Adrenal gland (tissue), 19 donors: ENCODE measurements at places on chromosomes 11 and 22. TPM values are rescaled to one million over a fixed set of nuclear protein-coding genes. Genes with fewer than 3 reads are reported as not detected.

Gene PHF21B
- polyA plus RNA-seq: 1.8 TPM

Gene CACNA1I
- 7.4 TPM for polyA plus RNA-seq

Gene OR4P4
- polyA plus RNA-seq: not detected

Gene ART5
- polyA plus RNA-seq: 0.13 TPM

Gene RFPL3
- not detected for polyA plus RNA-seq

Gene HTR3B
- polyA plus RNA-seq: not detected

Gene MAPK8IP2
- 5.0 TPM for polyA plus RNA-seq

Gene CLMP
- 5.1 TPM for polyA plus RNA-seq

Gene CEND1
- polyA plus RNA-seq: 14.5 TPM

Gene TPH1
- 0.11 TPM for polyA plus RNA-seq

Gene LRRC74B
- 0.32 TPM for polyA plus RNA-seq

Gene KCNQ1
- 158 TPM for polyA plus RNA-seq

Gene RTN4RL2
- polyA plus RNA-seq: 1.0 TPM

DNA sequence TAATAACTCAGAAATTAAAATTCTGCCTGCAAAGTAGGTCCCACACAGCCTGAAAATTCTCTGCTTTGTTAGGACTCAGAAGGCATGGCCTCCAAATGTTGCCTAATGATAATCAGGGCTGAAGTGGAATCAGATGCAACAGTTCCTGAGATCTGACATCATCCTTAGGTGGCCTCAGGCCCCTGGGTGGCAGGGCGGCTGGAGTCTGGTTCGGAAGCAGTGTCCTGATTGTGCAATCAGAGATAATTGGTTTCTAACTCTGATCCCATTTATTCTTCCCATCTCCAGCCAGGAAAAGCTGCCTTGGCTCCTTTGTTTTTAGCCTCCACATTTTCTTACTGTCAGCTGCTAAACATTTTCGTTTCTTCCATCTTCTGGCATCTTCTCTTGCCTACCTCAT lies 399.3 kb downstream of the OPCML start:
- H3K4me3 ChIP-seq: no peak overlapping the region
- no peaks in the 10 kb centered on the region for H3K4me1 ChIP-seq
- DNase-seq: no peak
- no peaks in the 10 kb centered on the region for H3K27me3 ChIP-seq
- H3K36me3 ChIP-seq: no peaks in the 10 kb centered on the region
- H3K27ac ChIP-seq: no peak overlapping the region

DNA sequence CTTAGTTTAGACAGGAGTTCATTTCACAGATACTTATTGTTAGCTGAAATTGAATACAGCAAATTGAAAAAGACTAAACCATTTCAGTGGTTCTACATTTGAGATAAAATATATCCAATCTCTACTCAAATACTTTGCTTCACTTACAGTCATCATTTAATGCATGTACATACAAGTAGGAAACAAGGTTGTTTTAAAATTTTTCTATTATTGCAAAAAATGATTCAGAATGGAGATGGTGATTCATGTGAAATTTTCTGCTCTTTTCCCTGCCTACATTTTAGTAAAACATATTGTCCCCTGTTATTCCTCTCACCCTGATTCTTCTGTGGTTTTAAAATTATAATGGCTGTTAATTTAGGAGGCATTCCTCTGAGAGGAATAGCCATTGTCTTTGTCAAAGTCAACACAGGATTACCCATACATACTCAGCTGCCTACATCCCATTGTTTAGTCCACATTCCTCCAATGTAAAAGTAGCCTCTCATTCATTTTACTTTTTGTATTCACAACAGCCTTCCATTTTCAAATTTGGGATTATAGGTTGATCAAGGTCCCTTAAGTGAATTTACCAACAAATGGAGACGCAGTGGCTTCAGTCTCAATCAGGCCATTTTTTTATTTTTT lies 60.1 kb downstream of the TRPC6 start:
- no peak overlapping the region for H3K4me3 ChIP-seq
- no peaks in the 10 kb centered on the region for H3K27me3 ChIP-seq
- no peaks in the 10 kb centered on the region for H3K4me1 ChIP-seq

DNA sequence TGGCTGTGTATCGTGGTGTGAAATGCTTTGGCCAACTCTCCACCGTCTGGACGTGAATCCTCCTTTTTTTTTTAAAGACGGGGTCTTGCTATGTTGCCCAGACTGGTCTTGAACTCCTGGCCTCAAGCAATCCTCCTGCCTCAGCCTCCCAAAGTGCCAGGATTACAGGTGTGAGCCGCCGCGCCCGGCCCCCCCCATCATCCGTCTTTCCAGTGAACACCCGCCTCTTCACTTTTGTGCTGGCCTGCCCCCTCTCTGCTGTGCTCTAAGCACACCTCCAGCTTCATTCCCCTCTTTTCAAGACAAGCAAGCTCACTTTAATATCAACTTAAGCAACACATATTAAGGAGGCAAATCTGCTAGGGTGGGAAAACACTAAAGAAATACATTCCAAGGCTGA lies 35.3 kb downstream of the IGSF9B start:
- H3K36me3 ChIP-seq: no peaks in the 10 kb centered on the region
- no peak overlapping the region for H3K4me3 ChIP-seq
- DNase-seq: no peak
- no peak overlapping the region for H3K27ac ChIP-seq
- no peaks in the 10 kb centered on the region for H3K27me3 ChIP-seq
- H3K4me1 ChIP-seq: no peaks in the 10 kb centered on the region

- peak; percentile 60 for DNase-seq
- H3K36me3 ChIP-seq: no peaks in the 10 kb centered on the region
Measured at GRCh38 chr11:128328955-128329551, 258.3 kb downstream of the ETS1 start.

DNA sequence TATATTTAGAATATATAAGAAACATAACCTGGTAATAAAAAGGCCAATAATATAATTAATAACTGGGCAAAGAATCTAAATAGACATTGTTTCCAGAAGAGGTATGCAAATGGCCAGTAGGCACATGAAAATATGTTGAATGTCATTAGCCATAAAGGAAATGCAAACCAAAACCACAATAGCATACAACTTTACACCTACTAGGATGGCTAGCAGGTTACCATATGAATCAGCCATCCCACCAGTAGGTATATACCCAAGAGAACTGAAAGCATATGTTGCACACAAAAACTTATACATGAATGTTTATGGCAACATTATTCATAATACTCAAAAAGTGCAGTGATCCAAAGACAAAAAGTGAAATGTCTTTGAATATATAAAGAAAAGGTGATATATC lies 2.7 kb upstream of the OR2D2 start:
- H3K27ac ChIP-seq: no peak overlapping the region

DNA sequence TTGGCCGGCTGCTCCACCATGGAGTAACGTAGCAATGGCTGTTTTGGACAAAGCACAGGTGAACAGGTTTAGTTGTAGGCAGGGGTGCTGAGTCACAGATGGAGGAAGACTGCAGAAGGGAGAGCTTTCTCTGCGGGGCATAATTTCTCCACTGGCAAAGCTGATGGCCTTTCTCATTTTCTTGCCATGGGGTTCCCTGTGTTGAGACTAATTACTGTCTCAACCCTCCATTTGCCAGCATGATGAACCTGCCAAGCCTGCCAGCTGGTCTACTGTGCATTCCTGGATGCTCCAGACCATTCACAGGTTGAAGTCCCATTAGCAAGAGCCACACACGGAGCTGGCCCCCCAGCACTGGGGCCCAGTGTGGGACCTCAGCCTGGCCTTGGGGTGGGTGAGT lies 202.4 kb downstream of the BARX2 start:
- H3K4me1 ChIP-seq: no peaks in the 10 kb centered on the region
- no peaks in the 10 kb centered on the region for H3K27me3 ChIP-seq
- no peak overlapping the region for H3K27ac ChIP-seq
- no peaks in the 10 kb centered on the region for H3K36me3 ChIP-seq
- no peak for DNase-seq
- no peak overlapping the region for H3K4me3 ChIP-seq

DNA sequence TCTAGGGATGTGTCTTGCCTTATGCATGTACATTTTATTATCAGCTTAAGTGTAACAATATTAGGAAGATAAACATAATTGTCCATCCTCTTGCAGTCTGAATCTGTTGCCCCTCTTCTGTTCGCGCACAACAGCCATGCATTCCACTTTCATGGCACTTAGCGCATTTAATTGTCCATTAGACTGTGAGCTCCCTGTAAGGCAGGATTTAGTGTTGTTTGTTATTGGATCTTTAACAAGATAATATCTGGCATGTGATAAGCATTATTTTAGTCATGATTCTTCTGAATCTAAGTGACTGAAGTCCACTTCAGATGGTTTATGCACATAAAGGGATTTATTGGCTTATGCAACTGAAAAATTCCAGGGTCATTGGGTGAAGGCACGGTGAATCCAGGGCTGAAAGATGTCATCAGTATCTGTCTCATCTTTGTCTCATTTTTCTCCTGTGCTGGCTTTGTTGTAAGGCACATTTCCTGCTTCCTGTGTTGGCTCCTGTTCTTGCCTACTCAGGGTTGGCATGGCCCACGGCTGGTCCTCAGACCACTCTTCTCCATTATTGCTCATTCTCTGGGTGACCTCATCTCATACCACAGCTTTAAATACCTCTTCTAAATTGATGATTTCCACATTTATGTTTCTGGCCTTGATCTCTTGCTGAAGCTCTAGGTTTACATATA lies 37.6 kb downstream of the ATXN10 start:
- no peaks in the 10 kb centered on the region for H3K27me3 ChIP-seq
- no peak overlapping the region for H3K4me3 ChIP-seq
- H3K27ac ChIP-seq: peak overlapping the region; percentile 43
- H3K36me3 ChIP-seq: no peaks in the 10 kb centered on the region
- H3K4me1 ChIP-seq: peaks cover 29% of the 10 kb centered on the region

- no peaks in the 10 kb centered on the region for H3K4me1 ChIP-seq
- no peak overlapping the region for H3K27ac ChIP-seq
- no peak overlapping the region for H3K4me3 ChIP-seq
- no peaks in the 10 kb centered on the region for H3K36me3 ChIP-seq
- no peak for DNase-seq
Measured at GRCh38 chr11:27116684-27117083, 76.1 kb downstream of the BBOX1 start.

- H3K4me3 ChIP-seq: no peak overlapping the region
- no peak overlapping the region for H3K27ac ChIP-seq
- H3K4me1 ChIP-seq: no peaks in the 10 kb centered on the region
- DNase-seq: no peak
Measured at GRCh38 chr11:13126430-13126829, 117.3 kb downstream of the RASSF10 start.

GRCh38 chr11:78840200-78840599 lies 265.5 kb upstream of the NARS2 start:
- H3K27me3 ChIP-seq: no peaks in the 10 kb centered on the region
- no peak overlapping the region for H3K4me3 ChIP-seq
- DNase-seq: no peak
- no peak overlapping the region for H3K27ac ChIP-seq
- H3K36me3 ChIP-seq: no peaks in the 10 kb centered on the region

- no peak overlapping the region for H3K27ac ChIP-seq
- no peaks in the 10 kb centered on the region for H3K4me1 ChIP-seq
- H3K4me3 ChIP-seq: no peak overlapping the region
Measured at GRCh38 chr11:68882391-68882790, 21.2 kb downstream of the MRPL21 start.

- H3K36me3 ChIP-seq: no peaks in the 10 kb centered on the region
- no peak overlapping the region for H3K4me3 ChIP-seq
- H3K27me3 ChIP-seq: no peaks in the 10 kb centered on the region
- peak overlapping the region; percentile 83 for H3K27ac ChIP-seq
- no peak for DNase-seq
Measured at GRCh38 chr22:43001271-43002201, 13.4 kb downstream of the PACSIN2 start.

GRCh38 chr11:127223026-127223425 lies 222.5 kb upstream of the KIRREL3 start:
- no peak overlapping the region for H3K27ac ChIP-seq
- H3K36me3 ChIP-seq: no peaks in the 10 kb centered on the region
- H3K27me3 ChIP-seq: no peaks in the 10 kb centered on the region
- H3K4me3 ChIP-seq: no peak overlapping the region
- no peaks in the 10 kb centered on the region for H3K4me1 ChIP-seq

- H3K36me3 ChIP-seq: no peaks in the 10 kb centered on the region
- H3K27ac ChIP-seq: no peak overlapping the region
- no peaks in the 10 kb centered on the region for H3K27me3 ChIP-seq
- DNase-seq: no peak
Measured at GRCh38 chr11:9489080-9489765, 28.4 kb downstream of the ZNF143 start.

DNA sequence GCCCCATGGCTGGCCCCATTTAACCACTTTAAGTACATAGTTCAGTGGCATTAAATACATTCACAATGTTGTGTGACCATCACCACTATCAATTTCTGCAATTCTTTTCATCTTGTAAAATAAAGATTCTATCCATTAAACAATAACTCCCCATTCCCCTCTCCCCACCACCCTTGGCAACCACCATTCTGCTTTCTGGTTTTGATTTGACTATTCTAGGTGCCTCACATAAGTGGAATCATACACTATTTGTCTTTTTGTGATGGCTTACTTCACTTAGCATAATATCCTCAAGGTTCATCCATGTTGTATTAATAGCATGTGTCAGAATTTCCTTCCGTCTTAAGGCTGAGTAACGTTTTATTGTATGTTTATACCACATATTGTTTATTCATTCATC lies 7.0 kb downstream of the MYO7A start:
- H3K4me3 ChIP-seq: no peak overlapping the region
- DNase-seq: no peak
- no peak overlapping the region for H3K27ac ChIP-seq
- peaks cover 80% of the 10 kb centered on the region for H3K4me1 ChIP-seq

DNA sequence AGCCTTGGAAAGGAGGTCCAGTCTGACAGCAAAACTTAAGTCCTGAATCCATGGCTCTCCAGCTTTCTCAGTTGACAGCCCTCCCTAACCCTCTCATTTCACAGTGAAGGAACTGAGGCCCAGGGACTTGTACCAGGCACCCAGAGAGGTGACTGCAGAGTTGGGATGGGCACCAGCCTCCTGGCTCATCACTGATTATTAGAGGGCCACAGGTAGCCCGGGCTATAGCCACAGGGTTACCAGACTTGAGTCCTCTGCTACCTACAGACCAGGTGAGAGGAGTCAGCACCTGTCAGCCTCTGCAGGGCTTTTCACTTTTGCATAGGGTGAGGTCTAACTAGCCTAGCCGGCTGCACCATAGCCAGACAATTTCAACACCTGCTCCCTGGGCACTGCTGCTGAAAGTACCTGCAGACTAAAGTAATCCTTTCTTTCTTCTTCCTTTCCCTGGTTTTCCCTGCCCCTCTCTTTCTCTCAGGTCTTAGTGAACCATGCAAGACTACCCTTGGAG lies 37.6 kb downstream of the SYT13 start:
- H3K27ac ChIP-seq: no peak overlapping the region
- H3K36me3 ChIP-seq: no peaks in the 10 kb centered on the region
- DNase-seq: no peak
- H3K4me1 ChIP-seq: no peaks in the 10 kb centered on the region
- H3K27me3 ChIP-seq: no peaks in the 10 kb centered on the region

GRCh38 chr22:42947211-42947990 lies 67.5 kb downstream of the PACSIN2 start:
- peak overlapping the region; percentile 31 for H3K27ac ChIP-seq
- peak; percentile 59 for DNase-seq
- H3K36me3 ChIP-seq: no peaks in the 10 kb centered on the region
- peaks cover 17% of the 10 kb centered on the region for H3K4me1 ChIP-seq

- peak; percentile 46 for DNase-seq
- no peaks in the 10 kb centered on the region for H3K27me3 ChIP-seq
- no peak overlapping the region for H3K4me3 ChIP-seq
- H3K27ac ChIP-seq: no peak overlapping the region
Measured at GRCh38 chr22:36225333-36225922, 13.9 kb downstream of the APOL2 start.

GRCh38 chr11:39860931-39861330 lies 1598.5 kb downstream of the LRRC4C start:
- H3K27ac ChIP-seq: no peak overlapping the region
- H3K4me3 ChIP-seq: no peak overlapping the region
- no peak for DNase-seq
- H3K4me1 ChIP-seq: no peaks in the 10 kb centered on the region
- H3K27me3 ChIP-seq: no peaks in the 10 kb centered on the region
- no peaks in the 10 kb centered on the region for H3K36me3 ChIP-seq
